ENCODE measurements at places on chromosomes 4 and X.

DNA sequence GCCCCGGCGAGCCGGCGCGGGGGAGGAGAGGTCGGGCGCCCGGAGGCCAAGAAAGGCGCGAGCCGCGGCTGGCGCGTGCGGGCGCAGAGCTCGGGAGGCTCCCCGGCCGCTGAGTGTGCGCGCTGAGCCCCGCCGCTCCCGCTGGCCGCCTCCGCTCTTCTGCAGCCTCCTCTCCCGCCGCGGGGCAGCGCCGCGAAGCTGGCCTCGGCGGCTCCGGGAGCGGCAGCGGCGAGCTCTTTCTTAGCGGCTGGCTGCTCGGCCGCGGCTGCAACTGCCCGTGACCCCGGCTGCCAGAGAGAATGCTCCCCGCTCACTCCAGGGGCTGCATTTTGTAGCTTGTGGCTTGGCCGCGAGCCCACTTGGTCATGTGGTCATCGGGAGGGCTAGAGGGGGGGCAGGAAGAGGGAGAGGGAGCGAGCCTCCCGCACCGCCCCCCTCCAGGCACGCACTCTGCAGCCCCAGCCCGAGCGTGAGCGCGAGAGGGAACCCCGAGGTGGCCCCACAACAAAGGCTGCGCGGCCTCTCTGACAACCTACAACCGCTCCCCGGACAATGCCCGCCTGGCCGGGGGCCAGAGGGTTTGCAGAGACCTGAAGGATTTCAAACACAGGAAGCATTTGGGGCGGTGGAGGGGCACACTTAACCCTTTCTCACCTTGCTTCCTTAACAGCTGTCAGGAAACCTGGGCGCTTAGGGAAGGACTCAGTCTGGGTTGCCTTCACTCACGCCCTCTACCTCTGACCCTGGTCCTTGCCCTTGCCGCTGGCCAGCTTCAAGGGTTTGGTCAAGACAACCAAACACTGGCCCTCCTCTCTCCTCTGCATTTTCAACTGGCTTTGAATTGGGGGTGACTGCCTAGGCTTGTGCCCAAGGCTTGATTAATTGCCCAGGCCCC lies at the start of gene APLN:
APLN (minus strand) TSS at position 305 of the 895 bp plus-strand sequence. CDS start 326 bp downstream, outside the sequence.
- peak; percentile 54 for DNase-seq

DNA sequence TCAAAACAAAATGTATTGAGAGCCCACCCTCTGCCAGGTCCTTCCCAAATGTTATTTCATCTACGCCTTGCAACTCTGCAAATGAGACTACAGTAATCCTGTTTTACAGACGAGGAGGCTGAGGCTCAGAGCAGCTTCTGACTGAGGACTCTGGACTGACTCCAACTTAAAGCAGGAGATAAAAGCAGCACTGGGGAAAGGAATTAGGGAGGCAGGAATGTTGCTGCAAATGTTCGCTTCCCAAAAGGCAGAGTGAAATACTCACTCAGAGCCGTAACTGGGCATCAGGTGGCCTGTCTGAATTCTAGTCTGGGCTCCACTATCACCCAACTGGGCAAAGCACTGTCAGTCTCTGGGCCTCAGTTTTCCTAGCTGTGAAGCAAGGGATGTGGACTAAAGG lies 94.7 kb upstream of the SRD5A3 start:
- no peak for DNase-seq

- no peak for DNase-seq
These were observed 6.7 kb upstream of the ZCCHC18 start for GRCh38 chrX:104105330-104106262.

DNA sequence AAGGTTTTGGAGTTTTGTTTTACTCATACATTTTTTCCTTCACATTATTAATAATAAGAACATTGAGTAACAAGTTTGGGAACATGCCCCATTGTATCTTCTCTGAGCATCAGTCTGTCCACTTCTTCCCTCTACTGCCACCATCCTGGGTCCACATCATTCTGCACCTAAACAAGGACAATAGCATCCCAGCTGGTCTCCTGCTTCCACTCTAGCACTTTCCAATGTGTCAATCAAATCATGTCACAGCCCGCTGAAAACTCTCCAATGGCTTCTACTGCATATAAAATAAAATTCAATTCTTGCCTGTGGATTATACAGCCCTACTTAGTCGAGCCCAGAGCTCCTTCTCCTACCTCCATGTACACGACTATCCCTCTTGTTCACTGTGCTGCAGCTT lies 66.8 kb upstream of the RBPJ start:
- no peak for DNase-seq

DNA sequence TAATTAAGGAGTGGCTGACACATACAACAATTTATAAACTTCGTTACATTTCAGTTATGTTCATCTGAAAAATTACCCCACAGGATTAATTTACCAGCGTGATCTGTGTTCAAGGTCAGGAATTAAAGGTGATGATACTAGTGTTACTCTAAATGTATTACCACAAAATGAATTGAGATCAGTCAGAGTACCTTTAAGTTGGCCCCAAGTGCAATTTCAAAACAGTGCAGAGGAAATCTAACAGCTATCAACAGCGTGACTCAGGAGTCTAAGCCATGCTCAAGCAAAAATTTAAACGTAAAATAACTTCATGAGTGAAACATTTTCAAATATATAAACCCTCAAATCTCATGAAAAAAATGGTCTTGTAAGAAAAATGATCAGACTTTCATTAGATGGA lies 18.7 kb downstream of the ANTXR2 start:
- DNase-seq, result no peak

- peak; percentile 70 for DNase-seq
These were observed 6.5 kb downstream of the ZNF185 start for GRCh38 chrX:152904151-152905080.

DNA sequence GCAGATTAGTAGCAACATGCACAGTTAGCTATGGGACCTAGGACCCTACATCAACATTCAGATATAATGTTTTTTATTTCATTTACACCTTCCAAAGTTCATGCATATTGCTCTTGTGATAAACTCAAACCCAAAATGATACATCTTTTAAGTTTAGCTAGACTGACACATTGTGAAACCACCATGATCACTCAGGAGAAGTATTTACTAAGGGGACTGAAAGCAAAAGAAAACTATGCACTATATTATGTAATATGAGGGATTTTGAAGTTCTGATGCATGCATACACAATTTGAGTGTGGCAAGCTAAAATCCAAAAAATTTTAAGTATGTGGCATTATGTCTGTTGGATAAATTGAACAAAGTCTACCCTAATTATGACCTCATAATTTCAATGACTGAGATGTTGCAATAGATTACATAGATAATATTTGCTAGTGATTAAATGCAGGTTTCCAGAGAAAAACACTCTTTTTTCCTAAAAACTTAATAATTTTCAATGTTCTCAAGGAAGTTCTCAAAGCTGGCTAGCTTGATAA lies 914.8 kb upstream of the GRIA3 start:
- peak; percentile 65 for DNase-seq

DNA sequence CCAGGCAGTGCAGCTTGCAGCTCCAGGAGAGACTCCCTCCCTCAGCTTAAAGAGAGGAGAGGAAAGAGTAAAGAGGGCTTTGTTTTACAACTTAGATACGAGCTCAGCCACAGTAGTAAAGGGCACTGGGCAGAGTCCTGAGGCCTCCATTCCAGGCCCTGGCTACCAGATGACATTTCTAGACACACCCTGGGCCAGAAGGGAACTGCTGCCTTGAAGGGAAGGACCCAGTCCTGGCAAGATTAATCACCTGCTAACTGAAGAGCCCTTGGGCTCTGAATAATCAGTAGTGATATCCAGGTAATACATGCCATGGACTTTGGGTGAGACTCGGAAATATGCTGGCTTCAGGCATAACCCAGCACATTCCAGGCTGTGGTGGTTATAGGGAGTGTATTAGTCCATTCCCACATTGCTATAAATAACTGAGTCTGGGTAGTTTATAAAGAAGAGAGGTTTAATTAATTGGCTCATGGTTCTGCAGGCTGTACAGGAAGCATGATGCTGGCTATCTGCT lies 15.3 kb upstream of the SLC16A2 start:
- peak; percentile 24 for DNase-seq

DNA sequence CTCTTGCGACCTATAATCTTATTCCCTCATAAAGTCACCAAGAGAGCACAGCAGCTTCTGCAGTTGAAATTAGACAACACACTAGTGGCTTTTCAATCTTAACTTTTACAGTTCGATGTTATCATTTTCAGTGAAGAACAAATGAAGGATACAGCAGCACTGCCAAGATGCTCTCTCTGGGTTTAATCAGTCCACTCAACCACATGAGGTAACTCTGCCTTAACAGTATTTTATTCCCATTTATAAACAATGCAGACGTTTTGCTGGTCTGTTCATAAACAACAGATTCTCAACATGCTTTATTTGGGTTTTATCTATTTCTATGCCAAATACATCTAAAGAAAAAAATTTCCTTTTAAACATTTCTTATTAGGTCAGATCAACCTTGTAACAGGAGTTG lies 646.0 kb upstream of the FAM241A start:
- no peak for DNase-seq

- DNase-seq, result no peak
These were observed 103.3 kb downstream of the DHRSX start for GRCh38 chrX:2397229-2398063.

GRCh38 chrX:144840616-144841015 lies 406.7 kb upstream of the SPANXN1 start:
- DNase-seq, result no peak

GRCh38 chr4:111960241-111960667 lies 185.0 kb upstream of the FAM241A start:
- DNase-seq, result peak; percentile 82

DNA sequence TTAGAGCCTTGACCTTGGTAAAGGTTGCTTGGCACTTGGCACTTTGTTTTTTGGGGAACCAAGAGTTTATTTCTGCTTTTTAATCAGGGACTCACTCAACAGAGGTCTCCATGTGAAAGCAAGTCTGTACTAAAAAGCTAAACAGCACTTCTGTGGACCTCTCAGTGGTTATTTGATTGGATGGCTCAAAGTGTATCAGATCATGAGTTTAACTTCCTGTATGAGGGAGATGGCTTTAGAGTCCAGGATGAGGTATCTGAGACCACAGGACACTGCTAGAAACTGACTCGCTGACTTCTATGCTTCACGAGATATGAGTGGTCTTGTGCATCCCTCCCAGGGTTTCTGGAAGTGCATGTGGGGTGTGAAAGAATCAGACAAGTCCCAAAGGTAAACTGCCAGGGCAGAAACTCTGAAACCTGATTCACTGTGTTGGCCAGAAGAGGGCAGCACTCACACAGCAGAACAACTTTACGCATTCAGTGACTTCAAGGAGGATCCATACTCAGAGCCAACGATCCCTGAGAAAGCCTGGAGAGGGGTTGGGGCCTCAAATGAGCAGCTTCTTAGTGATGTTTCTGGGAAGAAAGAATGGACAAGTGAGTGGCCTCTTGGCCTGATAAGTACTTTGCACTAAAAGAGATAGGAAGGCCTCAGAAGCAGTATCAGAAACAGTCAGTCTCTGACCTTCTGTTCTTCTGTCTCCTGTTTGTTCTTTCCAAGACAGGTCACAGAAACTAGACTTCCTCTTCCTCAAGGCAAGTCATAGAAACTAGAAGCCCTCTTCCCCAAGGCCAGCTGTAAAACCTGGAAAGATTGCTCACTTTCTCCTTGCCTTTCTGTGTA lies 220.3 kb upstream of the CXCL13 start:
- peak; percentile 66 for DNase-seq

DNA sequence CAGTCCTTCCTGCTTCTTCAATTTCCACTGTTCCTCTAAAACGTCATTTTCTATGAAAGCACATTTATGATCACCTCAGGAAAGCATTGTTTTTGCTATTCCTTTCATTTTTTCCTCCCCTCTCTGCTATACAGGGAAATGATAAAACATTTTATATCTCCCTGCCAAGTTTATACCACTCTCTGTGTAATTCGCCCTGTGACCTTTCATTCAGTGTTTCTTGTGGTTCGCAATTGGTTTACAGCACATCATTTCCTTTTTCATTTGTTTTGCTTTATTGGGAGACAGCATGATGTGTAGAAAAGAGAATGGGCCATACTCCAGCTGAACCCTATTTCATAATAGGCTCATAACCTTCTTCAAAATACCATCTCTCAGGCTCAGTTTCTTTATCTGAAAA lies 99.9 kb upstream of the RAPGEF2 start:
- DNase-seq, result peak; percentile 69

- DNase-seq, result no peak
These were observed 202.0 kb downstream of the DHX15 start for GRCh38 chr4:24382381-24382780.

- DNase-seq, result peak; percentile 60
These were observed 77.2 kb upstream of the BCOR start for GRCh38 chrX:40174854-40175510.

- no peak for DNase-seq
These were observed 559.6 kb downstream of the ARAP2 start for GRCh38 chr4:35684755-35685154.

- peak; percentile 39 for DNase-seq
These were observed 126.0 kb downstream of the AFAP1 start for GRCh38 chr4:7813674-7814073.

DNA sequence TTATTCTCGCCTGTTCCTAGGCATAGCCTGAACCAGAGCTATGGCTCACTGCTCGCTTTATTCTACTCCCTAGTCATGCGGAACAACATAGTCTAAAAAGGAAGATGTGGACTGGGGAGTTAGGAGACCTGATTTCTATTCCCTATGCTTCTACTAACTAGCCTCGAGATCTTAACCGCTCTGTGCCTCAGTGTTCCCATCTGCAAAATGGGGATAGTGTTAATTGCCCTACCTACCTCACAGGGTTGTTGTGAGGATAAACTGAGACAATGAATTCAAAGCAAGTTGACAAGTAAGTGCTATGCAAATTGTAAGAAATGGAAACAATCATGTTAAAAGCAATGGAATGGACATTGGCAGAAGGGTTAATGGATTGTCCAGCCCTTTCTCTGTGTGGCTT lies 102.1 kb downstream of the AKAP4 start:
- DNase-seq, result no peak

DNA sequence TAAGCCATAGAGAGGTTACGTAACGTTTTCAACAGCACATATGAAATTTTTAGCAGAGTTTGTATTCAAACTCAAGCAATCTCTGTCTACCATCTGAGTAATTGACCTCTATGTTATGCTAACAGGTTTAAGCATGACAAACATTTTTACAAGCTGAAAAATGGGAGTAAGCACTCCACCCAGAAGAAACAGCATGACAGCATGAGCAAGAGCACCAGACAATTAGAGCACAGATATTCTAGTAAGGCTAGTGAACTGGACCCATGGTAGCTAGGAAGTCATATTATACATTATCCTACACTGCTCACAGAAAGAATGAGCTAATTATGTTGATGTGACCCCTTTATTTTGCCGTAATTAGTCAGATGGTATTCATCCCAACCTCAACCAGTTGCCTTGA lies 200.5 kb downstream of the PABPC4L start:
- peak; percentile 75 for DNase-seq

- peak; percentile 15 for DNase-seq
These were observed 1.7 kb upstream of the AFP start for GRCh38 chr4:73434311-73434710.

DNA sequence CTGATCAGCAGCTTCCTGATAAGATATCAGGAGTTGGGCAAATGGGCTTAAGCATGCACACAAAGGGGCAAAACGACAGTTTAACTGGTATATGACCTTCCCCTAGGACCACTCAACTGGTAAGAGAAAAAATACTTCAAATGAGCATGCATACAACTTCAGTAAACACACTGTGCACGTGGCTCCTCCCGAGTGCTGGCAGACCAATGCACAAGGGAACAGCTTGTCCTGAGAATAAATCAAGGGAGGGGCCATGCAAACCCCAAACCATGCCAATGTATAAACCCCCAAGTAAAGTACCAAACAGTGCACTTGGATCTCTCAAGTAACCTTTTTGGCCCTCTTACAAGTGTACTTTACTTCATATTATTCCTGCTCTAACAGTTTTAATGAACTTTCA lies 293.3 kb upstream of the TBX22 start:
- DNase-seq, result no peak

Measured in EH (cell line).